ENCODE measurements at places on chromosomes 4 and X.
A peak's percentile ranks its signal among the peaks of the same experiment; 100 is the strongest.

- DNase-seq: no peak
These were observed 408.6 kb downstream of the PPP3CA start for GRCh38 chr4:100938698-100939097.

GRCh38 chrX:57286507-57287251 is at the start of gene FAAH2:
FAAH2 (plus strand) TSS chrX:57286706; CDS start chrX:57286826, 120 bp downstream.
- peak; percentile 72 for DNase-seq

DNA sequence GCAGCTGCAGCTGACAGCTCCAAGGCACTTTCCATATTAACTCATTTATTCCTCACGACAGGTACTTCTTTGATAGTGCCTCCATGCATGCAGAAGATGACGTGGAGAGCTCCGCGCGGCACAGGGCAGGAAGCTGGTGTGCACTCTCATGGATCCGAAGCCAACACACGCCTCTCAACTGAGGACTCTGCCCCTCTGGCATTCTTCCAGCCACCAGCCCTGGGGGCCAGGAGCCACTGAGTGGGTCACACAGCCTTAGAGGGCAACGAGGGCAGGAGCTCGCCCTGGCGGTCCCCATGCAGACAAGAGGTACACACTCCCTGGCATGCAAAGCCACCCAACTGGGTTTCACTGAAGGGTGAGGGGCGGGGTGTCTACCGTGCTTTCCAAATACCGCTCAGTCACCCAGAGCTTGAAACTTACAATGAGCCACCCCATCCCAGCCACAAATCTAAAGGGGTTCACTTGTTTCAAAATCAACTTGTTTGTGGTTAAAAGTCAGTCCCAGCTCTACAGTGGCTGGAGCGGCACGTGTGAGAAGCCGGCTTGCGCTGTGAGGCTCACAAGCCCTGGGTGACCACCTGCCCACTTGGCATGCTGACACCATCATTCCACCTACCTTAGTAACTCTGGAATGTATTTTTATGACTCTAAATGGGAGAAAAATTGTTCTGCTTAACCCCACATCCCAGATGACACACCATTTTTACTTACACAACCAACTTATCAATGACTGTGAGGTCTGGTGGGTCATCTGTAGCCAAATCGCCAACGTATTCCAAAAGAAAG is 16.2 kb downstream of the NOP14 start:
- no peak for DNase-seq

DNA sequence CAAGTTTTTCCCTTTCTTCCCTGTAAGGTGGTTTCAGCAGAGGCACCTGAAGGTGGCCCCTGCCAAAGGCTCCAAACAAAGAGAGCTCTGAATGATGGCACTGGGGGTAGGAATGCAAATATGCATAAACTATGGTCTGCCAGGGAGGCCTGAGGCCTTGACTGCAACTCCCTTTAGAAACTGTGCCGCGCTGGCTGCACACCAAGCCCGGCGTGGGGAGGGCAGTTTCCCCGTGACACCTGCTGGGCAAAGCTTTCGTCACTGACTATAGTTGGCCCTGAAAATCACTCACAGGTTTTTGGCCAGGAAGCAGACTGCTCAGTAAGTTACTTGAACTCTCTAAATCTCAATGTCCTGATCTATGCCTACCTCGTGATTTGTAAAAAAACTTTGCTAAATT is 97.8 kb upstream of the ATOH1 start:
- DNase-seq: no peak

- no peak for DNase-seq
These were observed 70.8 kb upstream of the DYNLT3 start for GRCh38 chrX:37918168-37918567.
